NCI-H2081 (cell line): ENCODE measurements at places on chromosomes 11 and 22.

DNA sequence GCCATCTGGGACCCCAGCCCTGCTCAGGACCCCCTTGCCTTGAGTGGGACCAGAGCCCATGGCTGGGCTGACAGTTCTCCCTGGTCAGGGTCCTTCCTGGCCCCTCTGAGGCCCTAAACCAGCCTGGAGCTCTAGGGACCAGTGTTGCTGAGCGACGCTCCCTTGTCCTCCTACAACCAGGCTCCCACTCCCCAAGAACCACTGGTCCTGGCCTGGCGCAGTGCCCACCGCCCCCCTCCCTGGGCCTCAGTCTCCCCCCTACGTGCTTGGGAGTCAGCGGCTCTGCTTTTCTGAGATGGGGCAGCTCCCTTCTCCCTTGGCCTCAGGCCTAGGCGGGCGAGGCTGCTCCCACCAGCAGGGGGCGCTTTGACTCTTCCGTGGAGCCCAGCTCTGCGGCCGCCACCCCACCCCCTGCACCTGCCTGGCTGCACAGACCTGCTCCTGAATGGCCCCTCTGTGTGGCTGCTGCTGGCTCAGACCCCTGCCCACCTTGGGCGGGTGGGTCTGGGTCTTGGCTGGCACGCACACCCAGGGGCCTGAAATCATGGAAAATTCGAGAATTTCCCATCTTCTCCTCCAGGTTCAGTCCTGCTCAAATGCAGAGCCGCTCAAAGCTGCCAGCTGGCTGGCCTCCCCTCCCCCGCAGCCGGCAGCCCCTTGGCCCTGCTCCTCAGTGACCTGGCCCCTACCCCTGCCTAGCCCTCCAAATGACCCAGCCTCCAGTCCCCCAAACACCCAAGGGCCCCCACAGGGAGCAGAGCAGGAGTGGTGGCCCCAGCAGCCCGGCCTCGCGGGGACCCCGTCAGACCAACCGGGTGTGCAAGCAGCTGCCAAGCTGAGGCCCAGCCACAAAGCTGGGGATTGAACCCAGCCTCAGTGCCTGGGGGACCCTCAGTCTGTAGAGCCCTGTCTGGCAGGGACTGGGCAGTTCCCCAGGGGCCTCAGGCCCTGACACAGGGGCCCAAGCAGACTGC lies 9.1 kb downstream of the PRR33 start:
- DNase-seq: peak; percentile 69

DNA sequence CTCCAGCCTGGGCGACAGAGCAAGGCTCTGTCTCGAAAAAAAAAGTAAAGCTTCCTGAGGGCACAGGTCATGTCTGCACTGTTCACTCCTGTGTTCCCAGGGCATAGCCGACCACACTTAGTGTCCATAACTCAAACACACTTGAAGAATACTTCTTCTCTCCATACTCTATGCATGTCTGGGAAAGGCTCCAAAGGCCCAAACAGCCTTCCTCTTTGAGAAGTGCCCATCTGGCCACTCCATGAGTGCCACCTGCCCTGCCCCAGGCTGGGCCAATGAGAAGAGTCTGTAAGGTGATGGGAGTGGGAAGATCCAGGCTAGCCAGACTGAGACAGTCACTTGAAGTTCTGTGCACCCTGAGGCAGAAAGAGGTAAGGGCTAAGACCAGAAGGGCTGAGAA lies 24.7 kb downstream of the DGCR2 start:
- no peak for DNase-seq

DNA sequence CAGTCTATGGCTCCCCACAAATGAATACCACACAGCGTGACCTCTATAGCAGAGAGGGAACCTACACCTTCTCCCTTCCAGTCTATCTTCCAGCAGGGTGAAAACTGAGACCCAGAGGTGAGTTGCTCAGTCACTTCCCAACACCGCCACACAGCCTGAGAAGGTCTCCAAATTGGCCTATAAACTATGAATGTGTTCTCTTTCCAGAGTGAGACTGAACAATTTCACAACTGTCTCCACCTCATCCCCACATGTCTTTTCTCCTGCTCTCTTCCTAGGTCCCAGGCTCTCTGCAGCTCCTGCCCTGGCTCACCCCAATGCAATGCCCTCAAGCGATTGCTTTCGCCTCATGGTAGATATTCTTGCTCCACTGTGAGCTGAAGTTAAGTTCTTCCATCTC lies 14.0 kb downstream of the CLMP start:
- DNase-seq: no peak

DNA sequence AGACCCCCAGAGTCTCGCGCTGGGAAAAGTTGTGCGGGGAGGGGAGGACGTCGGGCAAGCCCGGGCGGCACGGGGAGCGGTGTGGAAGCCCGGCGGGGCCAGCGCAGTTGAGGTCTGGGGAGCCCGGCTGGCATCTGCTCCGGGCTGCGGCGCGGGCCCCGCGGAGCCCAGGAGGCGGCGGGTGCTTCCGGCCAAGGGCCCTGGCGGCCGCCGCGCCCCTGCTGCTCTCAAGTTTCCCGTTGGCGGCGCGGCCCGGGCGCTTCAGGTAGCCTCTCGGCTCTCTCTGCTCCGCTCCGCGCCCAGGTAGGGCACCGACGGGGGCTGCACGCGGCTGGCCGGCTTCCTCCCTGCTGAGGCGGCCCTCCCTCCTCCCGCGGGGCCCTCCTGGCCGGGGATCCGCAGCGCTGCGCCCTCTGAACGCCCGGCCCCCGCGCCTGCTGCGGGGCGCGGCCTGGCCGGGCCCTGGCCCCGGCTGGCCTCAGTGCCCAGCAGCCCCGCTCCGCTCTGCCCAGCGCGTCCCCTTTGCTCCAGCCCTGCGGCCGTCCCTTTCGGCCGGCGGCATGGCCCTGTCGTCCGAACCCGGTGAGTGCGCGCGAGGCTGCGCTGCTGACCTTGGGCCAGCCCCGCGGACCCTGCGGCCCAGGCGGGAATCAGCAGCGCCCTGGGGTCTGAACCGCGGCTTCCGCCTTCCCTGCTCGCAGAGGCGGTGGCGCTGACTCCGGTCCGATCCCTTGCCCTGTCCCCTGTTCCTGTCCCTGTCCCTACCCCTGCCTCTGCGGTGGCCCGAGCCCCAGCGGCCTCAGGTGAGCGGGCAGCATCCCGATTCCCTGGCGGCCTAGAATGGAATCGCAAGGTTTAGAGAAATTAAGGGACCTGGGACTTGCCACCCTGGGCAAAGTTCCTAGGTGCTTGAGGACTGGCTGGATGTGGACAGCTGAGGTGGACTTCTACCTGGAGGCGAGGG lies 4.3 kb upstream of the AMPD3 start:
- DNase-seq: no peak

- DNase-seq: no peak
Measured at GRCh38 chr22:42375982-42376381, 56.2 kb downstream of the NFAM1 start.

- no peak for DNase-seq
Measured at GRCh38 chr11:1480555-1481482, 5.8 kb downstream of the MOB2 start.

GRCh38 chr22:42528591-42529307 lies 9.2 kb upstream of the RRP7A start:
- DNase-seq: no peak

DNA sequence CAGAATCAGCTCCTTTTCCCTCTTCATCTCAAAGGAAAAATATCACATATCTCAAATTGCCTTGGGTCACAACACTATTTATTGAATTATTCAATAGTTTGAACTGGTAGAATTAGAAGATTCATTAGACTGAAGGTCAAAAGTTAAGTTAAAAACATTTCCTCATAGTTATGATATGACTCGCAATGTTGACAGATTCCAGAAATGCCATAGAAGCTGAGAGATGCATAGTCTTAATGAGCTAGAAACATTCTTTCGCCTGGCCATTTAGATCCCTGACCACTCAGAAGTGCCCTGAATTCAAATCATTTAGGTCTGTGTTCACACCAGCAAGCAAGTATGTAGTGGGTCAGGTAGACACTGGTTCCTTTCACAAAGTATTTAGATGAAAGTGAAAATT lies 44.4 kb downstream of the FAT3 start:
- DNase-seq: no peak

DNA sequence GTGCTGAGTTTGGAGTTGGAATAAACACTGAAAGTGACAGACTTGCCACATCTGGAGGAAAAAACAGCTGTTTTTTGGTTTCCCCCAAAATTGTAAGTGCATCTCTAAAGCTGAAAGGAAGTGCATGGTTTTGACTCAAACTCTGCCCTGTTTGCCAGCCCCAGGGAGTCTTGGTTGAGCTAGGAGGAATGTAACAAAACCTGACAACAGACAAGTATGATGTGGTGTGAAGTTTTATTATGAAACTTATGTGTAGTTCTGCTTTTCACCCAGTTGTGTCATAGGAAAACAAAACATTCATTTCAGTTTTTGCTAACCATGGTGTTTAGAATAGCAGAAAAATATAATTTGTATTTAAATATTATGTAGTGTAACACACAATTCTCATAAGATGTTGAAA lies 31.7 kb upstream of the PDE3B start:
- no peak for DNase-seq

GRCh38 chr11:121723246-121723741 lies 270.5 kb upstream of the SORL1-AS1 start:
- peak; percentile 82 for DNase-seq

GRCh38 chr11:33706546-33706945 lies 5.9 kb upstream of the C11orf91 start:
- DNase-seq: no peak

DNA sequence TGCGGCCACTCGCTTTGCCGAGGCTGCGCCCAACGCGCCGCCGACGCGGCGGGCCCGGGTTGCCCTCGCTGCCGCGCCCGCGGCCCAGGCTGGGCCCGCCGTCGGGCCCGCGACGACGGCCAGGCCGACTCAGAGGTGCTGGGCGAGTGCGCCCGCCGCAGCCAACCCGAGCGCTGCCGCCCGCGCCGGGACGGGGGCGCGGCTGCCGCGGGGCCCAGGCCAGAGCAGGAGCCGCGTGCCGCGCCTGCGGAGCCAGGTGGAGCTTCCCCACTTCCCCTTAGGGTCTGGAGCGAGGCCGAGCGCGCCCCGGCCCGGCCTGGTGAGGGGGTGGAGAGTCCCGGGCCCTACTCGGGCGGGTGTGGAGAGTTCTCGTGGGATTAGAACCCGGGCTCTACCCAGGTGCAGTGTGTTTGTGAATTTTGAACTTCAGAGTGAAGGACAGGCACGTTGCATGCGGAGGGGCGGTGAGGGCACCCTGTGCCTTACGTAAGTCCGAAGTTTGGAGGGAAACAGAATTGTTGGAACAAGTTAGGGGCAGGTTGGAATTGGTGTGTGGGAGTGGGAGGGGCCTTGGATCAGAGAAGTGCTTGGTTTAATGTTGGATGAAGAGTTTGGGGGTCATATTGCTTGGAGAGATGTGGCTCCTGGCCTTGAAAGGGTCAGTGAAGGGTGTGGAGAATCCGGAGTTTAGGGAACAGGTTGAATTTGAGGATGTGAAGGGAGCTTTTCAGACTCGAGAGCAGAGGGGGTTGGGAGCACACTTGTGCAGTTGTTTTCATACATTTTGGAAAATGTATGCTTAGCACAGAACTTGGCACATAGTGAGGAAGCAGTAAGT lies 697 bp downstream of the RNF169 start:
- DNase-seq: peak; percentile 20

GRCh38 chr22:47163856-47164513 lies 401.5 kb downstream of the TBC1D22A start:
- no peak for DNase-seq

DNA sequence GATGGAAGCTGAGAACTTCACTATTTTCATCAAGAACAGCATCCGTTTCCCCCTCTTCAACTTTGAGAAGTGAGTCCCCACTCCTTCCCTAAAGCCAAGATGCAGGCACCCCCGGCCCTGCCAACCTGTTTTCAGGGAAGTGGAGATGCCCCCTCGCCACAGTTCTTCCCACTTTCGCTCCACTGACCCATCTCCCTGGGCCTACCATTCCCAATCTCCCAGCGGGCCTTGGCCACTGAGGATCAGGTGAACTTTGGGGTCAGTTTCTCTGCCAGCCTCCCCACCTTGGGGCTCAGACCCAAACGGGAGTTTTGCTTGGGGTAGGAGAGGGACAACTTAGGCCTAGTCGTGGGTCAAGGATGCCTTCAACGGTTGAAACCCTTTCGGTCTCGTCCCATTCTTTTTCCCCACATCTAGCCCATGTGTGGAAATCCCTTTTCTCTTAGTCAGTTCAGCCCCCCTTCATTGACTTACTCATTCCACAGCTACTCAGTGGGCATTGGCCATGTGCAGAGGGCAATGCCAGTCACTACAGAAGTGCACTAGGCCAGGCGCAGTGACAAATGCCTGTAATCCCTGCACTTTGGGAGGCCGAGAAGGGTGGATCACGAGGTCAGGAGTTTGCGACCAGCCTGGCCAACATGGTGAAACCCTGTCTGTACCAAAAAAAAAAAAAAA lies 10.6 kb downstream of the P2RX3 start:
- no peak for DNase-seq

- DNase-seq: no peak
Measured at GRCh38 chr11:134654161-134654915, 242.3 kb upstream of the B3GAT1 start.

GRCh38 chr22:35328472-35328885 lies 28.8 kb downstream of the TOM1 start:
- no peak for DNase-seq

- peak; percentile 35 for DNase-seq
Measured at GRCh38 chr11:85590848-85591483, 36.2 kb downstream of the DLG2 start.

DNA sequence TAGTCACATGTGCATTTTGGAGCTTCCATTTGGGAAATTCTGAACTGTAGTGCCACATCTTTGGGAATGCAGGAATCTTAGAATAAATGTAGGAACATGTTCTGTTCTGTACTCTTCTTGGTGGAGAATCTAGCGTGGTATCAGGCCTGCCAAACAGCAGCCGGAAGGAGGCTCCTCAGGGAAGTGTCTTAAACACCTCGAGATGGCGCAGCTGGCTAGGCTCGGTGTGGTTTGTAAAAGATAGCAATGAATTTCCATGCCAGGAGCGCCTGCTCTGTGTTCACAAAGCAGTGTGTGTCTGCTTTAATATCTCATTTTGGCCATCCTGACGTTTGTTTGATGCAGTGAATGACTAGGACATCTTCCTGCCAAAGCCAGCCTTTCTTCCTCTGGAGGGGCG lies 145.1 kb downstream of the ATXN10 start:
- DNase-seq: no peak

- peak; percentile 65 for DNase-seq
Measured at GRCh38 chr22:38415561-38416321, 39.3 kb downstream of the KCNJ4 start.

- DNase-seq: no peak
Measured at GRCh38 chr22:44482776-44483175, 15.3 kb downstream of the RTL6 start.

GRCh38 chr11:104609311-104610085 lies 288.8 kb downstream of the CASP12 start:
- peak; percentile 33 for DNase-seq

- no peak for DNase-seq
Measured at GRCh38 chr11:61724437-61724836, 28.0 kb upstream of the MYRF start.
